ENCODE measurements at places on chromosomes 1 and 21.

GRCh38 chr1:210151052-210151672, 81.4 kb upstream of the SERTAD4 start:
- no peak for DNase-seq

- peak; percentile 88 for DNase-seq
These were observed 86.6 kb downstream of the TM2D1 start for GRCh38 chr1:61638296-61638695.

GRCh38 chr1:241485145-241485544, 34.4 kb downstream of the FH start:
- no peak for DNase-seq

DNA sequence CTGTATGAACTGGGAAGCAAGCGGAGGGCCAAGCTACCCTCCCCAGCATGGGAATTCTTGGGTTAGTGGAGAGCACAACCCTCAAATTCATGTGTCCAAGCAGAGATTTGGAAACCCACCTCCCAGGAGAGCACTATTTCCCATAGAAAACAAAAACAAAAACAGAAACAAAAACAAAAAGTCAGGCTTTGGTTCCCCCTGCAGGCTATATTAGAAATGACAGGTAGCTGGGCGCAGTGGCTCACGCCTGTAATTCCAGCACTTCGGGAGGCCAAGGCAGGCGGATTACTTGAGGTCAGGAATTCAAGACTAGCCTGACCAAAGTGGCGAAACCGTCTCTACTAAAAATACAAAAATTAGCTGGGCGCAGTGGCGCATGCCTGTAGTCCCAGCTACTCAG, 10.8 kb downstream of the MINDY1 start:
- DNase-seq: no peak

DNA sequence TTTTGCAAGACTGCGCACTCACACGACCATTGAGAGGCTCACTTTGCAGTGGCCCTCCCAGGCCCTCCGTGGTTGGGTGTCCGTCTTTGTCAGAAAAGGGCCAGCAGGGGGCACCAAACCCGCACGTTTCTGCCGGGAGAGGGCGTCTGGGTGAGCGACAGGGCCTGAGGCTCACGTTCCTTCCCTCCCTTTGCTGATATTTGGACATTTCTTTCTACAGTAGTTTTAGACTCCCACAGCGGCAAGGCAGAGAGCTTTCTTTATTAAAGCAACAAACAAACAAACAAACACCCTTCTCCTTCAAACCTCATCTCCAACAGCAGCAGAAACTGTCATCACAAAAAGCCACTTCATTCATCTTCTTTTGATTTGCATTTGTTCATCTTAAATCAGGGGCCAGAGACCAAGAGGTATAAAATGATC, 79.2 kb upstream of the WDR26 start:
- peak; percentile 75 for DNase-seq

GRCh38 chr21:34807146-34807880, 138.5 kb downstream of the CLIC6 start:
- DNase-seq: no peak

DNA sequence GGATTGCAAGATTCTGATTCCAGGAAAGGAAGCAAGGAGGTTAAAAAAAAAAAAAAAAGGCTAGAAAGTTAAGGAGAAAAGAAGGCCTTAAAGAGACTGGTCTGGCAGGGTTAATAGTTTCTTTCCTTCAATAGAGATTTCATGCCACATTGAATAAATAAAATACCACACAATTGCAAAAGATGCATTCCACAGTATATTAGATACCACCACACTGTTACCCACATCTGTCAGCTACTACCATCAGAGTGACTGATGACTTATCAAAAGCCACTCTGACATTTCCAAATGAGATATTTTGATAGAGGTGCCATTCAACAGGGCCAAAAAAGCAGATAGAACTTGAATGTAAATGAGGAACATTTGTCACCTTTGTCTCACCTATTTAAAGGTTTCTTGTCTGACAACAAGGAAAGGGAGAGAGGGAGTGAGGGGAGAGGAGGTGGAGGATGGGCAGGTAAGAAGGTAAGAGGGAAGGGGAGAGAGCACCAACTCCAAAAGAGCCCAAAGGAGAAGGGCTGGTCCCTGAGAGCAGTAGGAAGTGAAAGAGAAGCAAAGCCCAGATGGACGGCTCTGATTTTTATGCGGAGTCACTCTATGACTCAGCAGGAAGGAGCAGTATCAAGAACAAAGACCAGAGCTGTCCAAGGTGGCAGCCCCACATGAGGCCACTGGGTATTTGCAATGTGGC, 38.3 kb downstream of the LRRN2 start:
- DNase-seq: peak; percentile 34

DNA sequence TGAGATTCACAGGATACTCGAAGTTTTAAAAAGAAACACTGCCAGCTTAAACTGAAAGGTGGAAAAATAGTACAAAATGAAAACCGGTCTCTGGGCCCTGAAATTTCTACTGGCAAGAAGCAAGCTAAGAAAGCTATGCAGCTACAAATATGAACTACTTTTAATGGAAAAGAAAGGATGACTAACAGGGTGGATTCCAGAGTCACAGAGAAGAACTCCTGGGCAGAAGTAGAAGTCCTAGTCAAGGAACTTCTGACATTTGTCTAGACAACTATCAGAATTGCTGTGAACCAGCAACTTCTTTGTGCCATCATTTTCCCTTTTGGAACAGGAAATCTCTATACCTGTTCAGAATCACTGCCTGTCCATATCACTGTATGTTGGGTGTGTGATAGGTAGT, 38.1 kb downstream of the CD160 start:
- no peak for DNase-seq

GRCh38 chr1:161044535-161044907, 1.3 kb downstream of the USF1 start:
- no peak for DNase-seq

DNA sequence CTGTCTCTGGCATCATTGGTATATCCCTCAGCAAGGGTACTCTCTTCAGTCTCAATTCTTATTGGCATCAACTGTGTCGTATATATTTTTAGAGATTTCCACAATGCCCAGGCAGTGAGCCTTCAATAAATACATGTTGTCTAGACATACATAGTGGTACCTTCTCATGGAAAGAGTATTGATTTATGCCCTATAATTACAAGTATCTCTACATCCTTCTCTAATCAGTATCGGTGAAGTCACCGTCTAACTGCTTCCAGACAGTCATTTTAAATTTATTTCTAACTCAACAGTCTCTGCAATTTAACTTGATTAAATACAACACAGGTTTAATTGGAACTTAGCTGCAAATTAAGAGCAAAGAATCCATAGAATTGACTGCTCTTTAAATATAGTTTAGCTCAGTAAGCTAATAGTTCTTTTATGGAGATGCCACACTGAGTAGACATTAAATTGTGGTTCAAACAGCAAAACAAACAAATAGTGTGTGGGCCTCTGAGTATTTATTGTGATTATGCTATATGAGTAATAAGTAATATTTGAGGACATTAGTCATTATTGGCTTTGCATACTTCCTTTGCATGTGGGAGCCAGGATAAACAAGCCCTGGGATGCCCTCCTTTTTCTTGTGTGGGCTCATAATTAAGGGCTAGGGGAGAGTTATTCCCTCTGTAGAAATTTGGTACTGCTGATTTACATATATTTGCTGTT, 126.9 kb upstream of the DUSP10 start:
- no peak for DNase-seq

DNA sequence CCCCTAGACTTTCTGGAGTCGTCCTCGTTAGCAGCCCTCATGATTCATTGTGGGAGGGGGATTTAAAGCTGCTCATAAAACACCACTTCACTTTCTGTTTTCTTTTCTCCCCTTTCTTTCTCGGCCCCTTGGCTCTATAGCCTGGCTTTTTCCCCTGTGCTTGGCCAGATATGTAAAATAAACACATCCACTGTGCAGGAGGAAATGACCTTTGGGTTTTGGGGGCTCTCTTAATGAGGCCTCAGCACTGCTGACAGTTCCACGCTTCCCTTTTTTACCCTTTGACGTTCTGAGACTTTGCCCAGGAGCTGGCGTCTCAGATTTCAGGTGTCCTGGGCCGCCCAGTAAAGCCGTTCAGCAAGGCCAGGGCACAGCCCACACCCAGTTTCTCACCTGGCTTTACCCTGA, 65.7 kb downstream of the RUNX3 start:
- no peak for DNase-seq

DNA sequence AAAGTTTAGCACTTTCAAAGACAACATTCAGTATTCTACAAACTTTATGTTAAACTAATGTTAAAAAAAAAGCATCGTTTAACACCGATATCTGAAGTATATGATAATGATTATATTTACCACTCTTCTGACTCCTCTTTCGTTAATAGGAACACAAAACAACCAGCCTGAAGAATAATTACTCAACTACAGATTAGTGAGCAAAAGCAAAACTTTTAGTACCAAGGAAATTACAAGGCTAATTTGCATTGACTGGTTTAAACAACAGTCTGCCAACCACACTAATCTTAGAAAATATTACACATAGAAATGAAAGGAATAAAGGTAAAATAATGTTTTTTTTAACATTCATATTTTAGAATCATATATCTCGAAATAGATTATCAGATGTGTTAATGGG, 500.7 kb downstream of the LMO4 start:
- DNase-seq: no peak

GRCh38 chr1:214476229-214476985, 75.0 kb downstream of the PTPN14 start:
- no peak for DNase-seq

DNA sequence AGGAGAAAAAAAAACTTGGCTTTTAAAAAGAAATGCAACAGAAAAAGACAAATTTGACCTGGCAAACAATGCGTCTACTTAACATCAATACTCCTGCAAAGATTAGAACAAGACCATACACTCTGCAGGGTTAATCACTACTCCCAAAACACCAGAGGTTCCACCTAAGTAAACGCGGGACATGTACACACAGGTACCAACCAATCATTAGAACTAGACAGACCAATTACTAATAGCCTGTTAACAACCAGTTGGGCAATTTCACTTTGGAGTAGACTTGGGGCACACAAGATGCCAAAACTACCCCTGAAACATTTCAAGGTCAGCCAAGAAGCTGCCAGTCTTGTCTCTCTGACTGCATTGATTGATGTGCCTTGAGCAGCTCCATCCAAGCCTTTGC, 125.8 kb downstream of the RRAGC start:
- no peak for DNase-seq

DNA sequence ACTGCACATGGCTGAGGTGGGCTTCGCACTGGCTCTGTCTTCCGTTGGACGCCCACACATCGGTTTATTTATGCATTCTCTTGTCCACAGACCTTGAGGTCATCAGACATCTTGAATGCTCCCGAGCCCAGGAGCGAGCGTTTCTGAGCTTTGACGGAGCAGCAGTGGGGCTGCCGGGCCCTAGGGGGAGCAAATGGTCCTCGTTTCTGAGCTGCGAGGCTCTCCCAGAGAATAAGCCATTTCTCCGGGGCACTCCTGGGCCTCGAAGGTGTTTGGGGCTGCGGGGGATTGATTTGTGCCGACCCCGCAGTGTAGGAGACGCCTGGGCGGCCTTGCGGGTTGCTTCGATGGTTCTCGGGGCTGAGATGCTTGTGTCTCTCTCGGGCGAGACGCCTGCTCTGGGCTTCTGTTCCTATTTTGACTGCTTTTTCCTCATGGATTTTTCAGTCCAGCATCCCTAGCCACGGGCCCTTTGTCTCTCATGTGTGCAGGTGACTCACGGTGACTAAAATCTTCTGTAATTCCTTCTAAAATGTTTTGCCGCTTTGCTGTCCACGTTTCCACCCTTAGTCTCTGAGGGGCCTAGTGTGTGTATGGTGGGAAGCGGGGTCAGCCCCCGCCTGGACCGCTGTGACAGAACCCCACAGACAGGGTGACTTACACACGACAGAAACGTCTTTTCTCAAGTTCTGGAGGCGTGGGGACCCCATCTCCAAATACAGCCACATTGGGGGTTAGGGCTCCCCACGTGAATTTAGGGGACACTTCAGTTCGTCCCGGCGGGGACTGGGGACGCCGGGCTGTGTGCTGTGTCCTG, 62.1 kb downstream of the FAAP20 start:
- DNase-seq: peak; percentile 78

DNA sequence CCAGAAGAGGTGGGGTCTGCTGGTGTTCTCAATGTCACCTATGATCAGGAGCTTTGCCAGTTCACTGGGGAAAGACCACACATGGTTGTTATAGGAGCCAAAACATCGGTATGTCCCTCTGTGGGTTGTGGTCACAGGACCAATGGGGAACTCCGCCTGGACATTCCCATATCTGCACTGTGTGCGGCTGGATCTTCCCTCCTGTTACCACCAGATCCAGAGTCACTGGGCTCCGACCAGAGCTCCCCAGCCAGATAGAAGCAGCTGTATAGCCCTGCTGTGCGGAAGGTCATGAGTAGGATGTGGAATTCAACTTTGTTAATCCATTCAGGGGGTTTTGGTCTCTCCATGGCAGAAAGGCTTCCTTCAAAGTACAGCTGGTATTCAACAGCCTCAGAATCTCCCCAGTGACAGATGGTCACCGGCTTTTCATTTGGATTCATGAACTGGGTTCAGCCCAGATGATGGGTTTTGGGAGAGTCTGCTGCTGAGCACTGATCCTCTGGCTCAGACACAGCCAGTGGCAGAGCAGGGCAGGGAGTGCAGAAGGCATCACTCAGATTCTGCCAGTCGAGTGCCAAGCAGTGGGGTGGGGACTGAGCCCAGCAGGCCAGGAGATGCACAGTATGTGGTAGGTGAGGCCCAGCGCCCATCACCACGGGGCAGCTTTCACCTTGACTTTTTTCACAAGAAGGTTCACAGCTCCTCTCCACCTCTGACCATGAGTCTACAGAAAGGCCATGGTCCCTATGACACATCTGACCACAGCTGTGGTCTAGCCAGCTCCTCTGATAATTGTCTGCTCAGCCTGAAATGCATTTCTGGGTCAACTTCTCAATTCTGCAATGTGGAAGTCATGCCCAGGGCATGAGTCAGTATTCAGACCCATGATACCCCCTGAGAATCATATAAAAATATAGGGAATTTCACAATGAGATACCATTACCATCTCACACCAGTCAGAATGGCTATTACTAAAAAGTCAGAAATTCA, 2.9 kb upstream of the SHCBP1L start:
- peak; percentile 11 for DNase-seq

DNA sequence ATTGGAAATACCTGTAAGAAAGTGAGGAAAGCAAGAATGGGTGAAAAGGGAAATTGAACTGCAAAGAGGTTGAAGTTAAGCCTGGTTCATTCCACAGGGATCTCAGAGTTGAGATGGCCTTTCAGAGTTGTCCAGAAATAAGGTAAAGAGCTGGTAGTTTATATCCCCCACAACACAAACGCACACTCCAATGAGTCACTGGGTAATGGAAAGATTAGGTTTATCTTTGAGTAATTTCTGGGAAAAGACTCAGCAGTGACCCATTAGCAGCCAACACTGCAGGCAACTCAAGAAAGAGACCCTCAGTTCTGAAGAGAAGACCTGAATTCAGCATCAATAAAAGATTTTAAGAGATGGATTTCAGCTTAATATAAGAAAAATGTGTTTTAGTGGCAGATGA, 485.5 kb downstream of the PTPRC start:
- DNase-seq: no peak

DNA sequence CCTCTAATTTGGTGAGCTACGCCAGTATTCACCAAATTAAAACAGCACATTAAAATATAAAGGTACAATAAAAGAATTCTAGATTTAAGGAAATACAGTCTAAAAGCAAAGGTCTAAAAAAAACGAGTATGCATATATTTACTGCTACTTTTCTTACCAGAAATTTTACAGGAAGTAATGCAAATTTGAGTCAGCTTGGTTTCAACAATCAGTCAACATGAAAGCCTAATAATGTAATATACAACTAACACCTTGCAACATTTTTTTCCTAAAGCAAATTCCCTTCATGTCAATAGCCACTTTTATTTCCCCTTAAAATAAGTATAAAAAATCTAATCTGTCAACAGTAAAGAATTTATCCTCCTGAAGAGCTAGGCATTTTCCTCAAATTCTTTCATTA, 11.9 kb downstream of the PTP4A2 start:
- DNase-seq: no peak

GRCh38 chr1:76425201-76426145, 350.9 kb downstream of the ST6GALNAC3 start:
- peak; percentile 80 for DNase-seq

Data from muscle of back (tissue), 13 donors.